ENCODE measurements at places on chromosomes 7 and 10. TPM values are rescaled to one million over a fixed set of nuclear protein-coding genes. Genes with fewer than 3 reads are reported as not detected.

The GATAD1 gene
- total RNA-seq, result 26.3 TPM

The NKX6-2 gene
- not detected for total RNA-seq

The ZNF735 gene
- not detected for total RNA-seq

The SYT15 gene
- total RNA-seq, result 0.22 TPM

The PTF1A gene
- total RNA-seq, result 0.79 TPM

The HDAC9 gene
- total RNA-seq, result not detected

The SFRP5 gene
- total RNA-seq, result not detected

The ZNF467 gene
- 0.22 TPM for total RNA-seq

The FBXL13 gene
- total RNA-seq, result 3.9 TPM

The SPDYE9 gene
- not detected for total RNA-seq

The TMEM130 gene
- not detected for total RNA-seq

The PRKG1 gene
- 0.43 TPM for total RNA-seq

The KLF14 gene
- total RNA-seq, result not detected

The PLEKHS1 gene
- not detected for total RNA-seq

The FKBP6 gene
- not detected for total RNA-seq

The KAZALD1 gene
- 11.9 TPM for total RNA-seq

The THAP5 gene
- 21.5 TPM for total RNA-seq

The MYO1G gene
- 0.33 TPM for total RNA-seq

The GPR158 gene
- total RNA-seq, result under 0.01 TPM

The DPP6 gene
- under 0.01 TPM for total RNA-seq
